ENCODE measurements at places on chromosomes 2 and 18.

DNA sequence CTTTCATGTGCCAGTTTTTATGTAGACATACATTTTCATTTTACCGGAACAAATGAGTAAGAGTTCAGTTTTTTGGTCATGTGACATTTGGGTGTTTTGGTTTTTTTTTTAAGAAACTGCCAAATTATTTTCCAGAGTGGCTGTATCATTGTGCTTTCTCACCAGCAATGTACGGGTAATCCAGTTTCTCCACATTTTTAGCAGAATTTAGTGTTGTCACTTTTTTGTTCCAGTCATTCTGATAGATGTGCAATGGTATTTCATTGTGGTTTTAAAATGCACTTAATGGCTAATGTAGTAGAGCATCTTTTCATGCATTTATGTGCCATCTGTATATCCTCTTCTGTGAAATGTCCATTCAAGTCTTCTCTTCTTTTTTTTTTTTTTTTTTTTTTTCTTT, 126.5 kb upstream of the FBXO11 start:
- DNase-seq: no peak

- DNase-seq: no peak
Measured at GRCh38 chr2:72144632-72145288, 2.9 kb downstream of the CYP26B1 start.

DNA sequence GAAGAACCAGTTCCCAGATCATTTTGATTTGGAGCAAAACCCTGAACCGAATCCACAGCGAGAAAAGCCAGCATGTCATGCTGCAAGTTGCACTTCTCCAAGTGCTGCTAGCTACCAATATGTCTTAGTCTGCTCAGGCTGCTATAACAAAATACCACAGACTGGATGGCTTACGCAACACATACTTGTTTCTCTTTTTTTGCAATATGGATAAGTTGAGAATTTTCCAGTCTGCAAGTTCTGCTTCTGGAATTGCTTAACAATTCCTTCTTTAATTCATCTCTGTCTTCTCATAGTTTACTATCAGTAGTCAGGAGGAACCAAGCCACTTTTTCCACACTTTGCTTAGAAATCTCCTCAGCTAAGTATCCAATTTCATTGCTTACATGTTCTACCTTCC, 105.9 kb upstream of the RBBP8 start:
- no peak for DNase-seq

- no peak for DNase-seq
Measured at GRCh38 chr2:150232321-150232720, 255.1 kb downstream of the RND3 start.

GRCh38 chr18:57768537-57769326, 34.4 kb downstream of the ATP8B1 start:
- peak; percentile 47 for DNase-seq

DNA sequence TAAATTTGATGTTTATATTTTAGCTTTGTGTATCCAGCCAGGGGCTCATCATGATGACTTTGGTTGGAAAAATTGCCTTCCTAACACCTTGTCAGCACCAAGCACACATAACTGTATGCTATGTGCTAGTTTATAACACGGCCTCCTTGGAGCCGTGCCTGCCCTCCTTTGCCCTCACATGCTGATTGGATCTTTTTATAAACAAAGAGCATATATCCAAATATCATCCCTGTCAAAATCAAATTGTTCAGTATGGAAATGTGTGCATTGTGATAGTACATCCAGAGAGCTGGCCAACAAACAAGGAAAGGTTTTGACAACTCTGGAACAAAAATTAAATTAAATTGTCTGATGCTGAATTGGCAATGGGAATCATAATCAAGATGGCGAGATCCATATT, 241.5 kb downstream of the DCDC2C start:
- no peak for DNase-seq

GRCh38 chr2:218296847-218297246, 4.5 kb upstream of the TMBIM1 start:
- DNase-seq: no peak

DNA sequence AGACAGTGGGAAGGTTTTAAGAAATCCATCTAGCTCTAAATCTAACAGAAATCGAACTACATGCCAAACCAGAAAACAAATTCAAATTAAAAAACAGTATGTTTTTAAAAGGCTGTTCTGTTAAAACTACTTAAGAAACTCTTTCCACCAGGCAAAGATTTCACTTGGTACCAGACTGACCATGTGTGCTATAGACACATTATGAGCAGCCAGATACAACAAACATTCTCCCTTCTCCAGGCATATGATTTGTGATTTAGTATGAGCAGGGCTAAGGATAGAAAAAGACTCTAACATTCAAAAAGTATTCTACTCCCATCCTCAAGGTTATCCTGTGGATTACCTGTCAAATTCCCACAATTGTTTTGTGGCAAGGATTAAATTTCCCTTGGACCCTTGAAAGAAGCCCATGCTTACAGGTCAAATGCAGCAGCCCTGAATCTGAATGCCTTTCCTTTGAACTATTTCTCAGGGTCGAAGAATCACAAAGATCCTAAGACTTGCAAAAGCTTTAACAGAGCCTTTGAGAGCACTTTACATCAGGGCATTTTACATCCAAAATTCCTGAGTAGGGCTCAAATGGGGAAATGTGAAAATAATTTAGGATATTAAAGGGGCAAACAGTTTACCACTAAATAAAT, 42.5 kb upstream of the TTC32 start:
- DNase-seq: no peak

- peak; percentile 29 for DNase-seq
Measured at GRCh38 chr2:204234879-204235278, 298.3 kb downstream of the ICOS start.

DNA sequence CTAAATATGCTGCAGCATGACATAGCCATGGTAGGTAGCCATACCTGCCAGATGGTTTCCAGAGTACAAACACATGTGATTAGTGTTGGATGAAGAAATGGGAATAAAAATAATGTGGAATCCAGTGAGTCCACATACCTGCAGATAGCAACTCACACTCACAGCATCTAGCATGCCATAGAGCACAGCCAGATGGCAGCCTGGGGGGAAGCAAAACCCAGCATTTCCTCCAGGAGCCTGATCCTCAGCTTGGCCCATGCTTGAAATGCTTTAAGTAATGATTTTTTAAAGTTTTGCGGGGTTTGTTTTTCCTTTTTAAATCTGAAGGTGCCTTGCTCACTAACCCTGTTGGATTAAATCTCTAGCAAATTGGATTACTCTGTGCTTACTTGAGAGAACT, 535.1 kb downstream of the STK39 start:
- DNase-seq: no peak

GRCh38 chr2:228561816-228562215, 380.3 kb upstream of the SPHKAP start:
- no peak for DNase-seq

DNA sequence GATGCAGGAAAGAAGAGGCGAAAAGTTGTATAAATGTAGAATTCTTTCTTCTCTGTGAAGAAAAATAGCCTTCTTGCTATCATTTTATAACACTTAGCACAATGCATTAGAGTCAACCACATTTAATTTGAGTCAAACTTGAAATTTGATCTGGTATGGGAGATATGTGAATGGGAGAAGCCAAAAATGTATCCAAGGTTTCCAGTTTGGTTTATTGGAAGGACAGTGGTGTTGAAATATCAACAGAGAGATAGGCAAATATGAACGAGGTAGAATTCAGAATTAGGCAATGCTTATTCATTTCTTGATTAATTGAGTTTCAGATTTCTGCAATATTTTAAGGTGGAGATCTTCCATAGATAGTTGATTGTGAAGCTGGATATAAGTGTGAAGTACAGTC, 991.9 kb upstream of the CHAC2 start:
- DNase-seq: no peak

DNA sequence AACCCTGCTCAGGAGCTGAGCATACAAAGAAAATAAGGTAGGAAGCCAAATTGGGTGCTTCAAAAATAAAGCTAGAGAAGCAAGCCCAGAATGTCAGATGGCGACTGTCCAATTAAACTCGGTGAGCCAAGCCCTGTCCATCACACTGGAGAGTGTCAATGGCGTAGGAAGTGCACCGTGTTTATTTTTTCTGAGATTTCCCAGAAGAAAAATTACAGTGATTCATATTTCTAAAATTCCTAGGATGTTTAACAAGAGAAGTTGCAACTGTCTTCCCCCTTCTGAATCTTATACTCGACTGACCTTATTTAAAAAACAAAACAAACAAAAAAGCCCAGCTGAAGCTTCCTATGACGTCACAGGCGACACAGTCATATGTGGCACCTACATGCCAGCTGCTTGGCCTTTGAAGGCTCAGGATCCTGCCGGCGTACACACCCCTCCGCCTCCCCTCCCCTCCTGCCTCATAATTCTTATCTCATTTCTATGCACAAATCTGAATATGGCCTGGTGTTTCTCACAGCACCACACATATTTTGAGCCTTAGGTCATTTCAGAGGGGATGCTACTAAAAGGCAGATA, 60.8 kb downstream of the MBP start:
- DNase-seq: peak; percentile 68

- DNase-seq: peak; percentile 43
Measured at GRCh38 chr2:158894078-158894477, 74.4 kb upstream of the TANC1 start.

DNA sequence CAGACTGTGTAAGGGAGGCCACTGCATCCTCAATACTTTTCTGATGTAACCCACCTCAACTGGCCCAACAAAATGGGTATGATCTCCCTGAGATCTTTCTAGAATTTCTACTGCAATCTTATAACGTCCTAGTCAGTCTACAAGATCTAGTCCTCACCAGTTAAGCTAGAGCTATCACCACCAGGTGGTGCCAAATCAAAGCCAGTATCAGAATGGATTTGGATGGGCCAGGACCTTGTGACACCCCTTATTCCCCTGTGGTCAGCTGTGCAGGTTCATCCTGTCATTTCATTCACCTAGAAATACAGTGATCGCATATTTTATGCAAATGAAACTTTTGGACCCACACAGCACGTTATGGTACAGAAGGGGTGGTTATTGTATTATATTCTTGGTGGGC, 90.3 kb downstream of the OLA1 start:
- DNase-seq: peak; percentile 49

GRCh38 chr2:208713066-208713745, 306.6 kb downstream of the PTH2R start:
- no peak for DNase-seq

DNA sequence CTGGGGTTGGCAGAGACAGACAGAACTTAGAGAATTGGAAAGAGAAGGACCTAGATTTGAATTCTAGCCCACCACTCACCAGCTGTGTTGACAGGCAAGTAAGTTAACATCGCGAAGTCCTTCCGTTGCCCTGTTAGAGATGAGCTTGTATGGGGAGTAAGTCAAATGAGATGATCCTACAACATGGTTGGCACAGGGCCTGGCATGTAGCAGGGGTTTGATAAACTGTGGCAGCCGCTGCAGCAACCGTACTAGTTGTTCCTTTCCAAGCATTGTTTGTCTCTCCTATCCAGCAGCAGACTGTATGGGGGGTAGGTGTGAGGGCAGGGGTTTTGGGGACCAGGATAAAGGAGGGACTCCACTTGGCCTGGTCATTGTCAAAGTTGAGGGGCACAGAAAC, 16.0 kb downstream of the TET3 start:
- no peak for DNase-seq

- DNase-seq: no peak
Measured at GRCh38 chr2:5539282-5540165, 152.7 kb upstream of the SOX11 start.

- no peak for DNase-seq
Measured at GRCh38 chr2:157899125-157899839, 23.2 kb upstream of the ACVR1 start.

GRCh38 chr2:63614983-63615945, 26.5 kb downstream of the MDH1 start:
- DNase-seq: no peak

GRCh38 chr2:59886759-59887158, 666.7 kb downstream of the BCL11A start:
- DNase-seq: no peak

DNA sequence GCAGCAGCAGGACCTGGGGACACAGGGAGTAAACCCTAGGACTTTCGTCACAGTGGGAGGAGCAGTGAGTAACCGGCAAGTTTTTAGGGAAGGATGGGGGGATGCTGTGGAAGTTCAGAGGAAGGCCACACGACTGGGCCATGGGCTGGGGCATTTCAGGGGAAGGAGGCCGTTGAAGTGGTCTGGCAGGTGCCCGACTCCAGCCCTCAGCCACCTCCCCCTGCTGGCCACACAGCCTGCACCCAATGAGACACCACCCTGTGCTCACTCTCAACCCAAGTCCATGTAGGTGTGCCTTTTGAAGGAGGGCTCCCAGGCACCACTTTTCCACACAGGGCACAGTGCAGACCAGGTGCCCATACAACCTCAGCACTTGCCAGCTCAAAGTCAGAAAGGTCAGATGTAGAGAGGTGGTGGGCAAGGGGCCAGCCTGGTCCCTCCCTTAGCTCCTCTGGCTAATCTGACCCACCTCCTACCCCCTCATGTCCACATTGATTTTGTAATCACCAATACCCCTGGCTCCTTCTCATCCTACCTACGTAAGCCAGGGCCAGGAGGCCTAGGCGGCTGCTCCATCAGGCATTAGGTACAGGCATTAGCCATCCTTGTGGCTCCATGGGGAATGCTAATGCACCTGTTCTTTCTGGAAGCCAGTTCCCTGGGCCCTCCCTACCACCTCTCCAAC, 211.2 kb downstream of the SMAD2 start:
- DNase-seq: no peak

- DNase-seq: peak; percentile 56
Measured at GRCh38 chr2:30201990-30202389, 29.3 kb upstream of the LBH start.

- DNase-seq: no peak
Measured at GRCh38 chr2:145088756-145089155, 568.8 kb upstream of the ZEB2 start.

DNA sequence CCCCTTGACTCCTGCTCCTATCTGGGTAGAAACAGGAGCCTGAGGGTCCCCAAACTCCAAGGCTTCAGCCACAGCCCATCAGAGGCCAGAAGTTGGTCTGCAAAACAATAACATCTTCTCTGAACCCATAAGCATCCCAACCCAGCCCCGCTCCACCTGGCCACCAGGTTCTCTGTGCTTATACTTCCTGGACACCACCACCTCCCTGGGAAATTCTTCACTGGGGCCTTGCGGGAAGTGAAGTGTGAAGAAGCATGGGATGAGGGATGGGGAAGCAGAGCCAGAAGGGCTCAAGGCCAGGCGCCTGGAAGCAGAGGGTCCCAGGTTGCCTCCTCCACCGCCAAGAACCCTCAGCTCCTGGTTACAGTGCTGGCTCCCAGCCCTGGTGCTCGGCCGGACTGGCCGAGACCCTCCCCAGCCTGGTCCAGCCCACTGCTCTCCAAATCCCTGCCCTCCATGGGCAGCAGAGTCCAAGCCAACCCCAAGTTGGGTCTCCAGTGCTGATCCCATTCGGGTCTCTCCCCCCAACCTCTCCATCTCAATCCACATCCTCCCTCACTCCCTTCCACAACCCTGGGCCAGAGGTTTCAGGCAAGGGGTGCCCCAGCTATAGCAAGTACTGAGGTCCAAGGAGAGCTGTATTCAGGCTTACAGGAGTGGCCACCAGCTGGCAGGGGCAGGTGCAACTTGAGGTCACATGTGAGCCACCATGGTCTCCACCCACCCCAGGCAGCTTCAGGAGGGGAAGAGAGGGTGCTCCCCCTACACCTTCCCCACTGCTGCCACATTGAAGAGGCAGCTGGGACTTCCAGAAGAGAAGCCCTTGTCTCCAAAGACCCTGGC, 60.7 kb downstream of the TNS1 start:
- no peak for DNase-seq
